ENCODE measurements at places on chromosomes 12 and 14. TPM values are rescaled to one million over a fixed set of nuclear protein-coding genes. Genes with fewer than 3 reads are reported as not detected.

GRCh38 chr14:58119381-58119780, 32.6 kb downstream of the ARMH4 start:
- no peak overlapping the region for H3K27ac ChIP-seq
- peaks cover 9% of the 10 kb centered on the region for H3K27me3 ChIP-seq
- no peak for DNase-seq
- H3K4me1 ChIP-seq, result no peaks in the 10 kb centered on the region
- no peaks in the 10 kb centered on the region for H3K36me3 ChIP-seq

DNA sequence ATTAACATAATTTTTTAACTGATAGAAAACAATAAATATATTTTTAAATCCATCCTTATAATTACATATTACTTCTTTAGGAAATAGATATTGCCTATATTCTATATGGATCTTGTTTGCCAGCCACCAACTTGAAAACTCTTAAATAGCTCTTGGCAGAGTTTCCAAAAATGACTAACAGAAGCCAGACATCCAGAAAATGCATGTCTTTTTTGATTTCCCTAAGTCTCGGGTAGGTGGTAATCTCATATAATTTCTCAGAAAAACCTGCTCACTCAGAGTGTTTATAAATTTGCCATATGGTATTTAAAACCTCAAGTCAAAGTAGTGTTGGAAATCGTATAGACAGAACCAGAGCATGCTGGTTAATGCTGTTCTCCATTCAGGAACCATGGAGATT, 360.4 kb upstream of the FOXG1 start:
- no peak overlapping the region for H3K27ac ChIP-seq
- no peaks in the 10 kb centered on the region for H3K36me3 ChIP-seq
- H3K4me3 ChIP-seq, result no peak overlapping the region
- H3K27me3 ChIP-seq, result no peaks in the 10 kb centered on the region
- H3K4me1 ChIP-seq, result no peaks in the 10 kb centered on the region

DNA sequence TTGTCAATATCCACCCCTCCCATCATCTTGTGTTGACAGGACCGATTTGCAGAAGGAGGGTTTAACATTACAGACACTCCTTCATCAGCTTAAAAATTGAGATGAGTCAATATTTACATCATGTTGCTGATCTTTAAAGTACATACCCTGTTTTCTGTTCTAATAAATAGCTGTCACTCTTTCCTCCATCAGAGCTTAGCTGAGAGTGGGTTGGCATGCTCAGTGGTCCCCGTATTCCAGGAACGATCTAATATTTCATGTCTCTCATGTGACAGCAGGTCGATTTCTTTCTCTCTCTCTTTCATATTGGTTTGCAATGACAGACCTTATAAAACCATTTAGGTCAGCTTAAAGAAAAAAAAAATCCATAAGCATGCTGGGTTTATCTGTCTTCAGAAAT, 950.6 kb downstream of the GALC start:
- no peaks in the 10 kb centered on the region for H3K4me1 ChIP-seq
- no peak overlapping the region for H3K4me3 ChIP-seq
- H3K27ac ChIP-seq, result no peak overlapping the region
- H3K27me3 ChIP-seq, result no peaks in the 10 kb centered on the region

GRCh38 chr14:101007765-101008164, 104.2 kb upstream of the RTL1 start:
- no peak for DNase-seq
- H3K36me3 ChIP-seq, result no peaks in the 10 kb centered on the region
- H3K4me1 ChIP-seq, result peaks cover 4% of the 10 kb centered on the region
- H3K27me3 ChIP-seq, result peaks cover 18% of the 10 kb centered on the region
- H3K4me3 ChIP-seq, result no peak overlapping the region
- H3K27ac ChIP-seq, result no peak overlapping the region

DNA sequence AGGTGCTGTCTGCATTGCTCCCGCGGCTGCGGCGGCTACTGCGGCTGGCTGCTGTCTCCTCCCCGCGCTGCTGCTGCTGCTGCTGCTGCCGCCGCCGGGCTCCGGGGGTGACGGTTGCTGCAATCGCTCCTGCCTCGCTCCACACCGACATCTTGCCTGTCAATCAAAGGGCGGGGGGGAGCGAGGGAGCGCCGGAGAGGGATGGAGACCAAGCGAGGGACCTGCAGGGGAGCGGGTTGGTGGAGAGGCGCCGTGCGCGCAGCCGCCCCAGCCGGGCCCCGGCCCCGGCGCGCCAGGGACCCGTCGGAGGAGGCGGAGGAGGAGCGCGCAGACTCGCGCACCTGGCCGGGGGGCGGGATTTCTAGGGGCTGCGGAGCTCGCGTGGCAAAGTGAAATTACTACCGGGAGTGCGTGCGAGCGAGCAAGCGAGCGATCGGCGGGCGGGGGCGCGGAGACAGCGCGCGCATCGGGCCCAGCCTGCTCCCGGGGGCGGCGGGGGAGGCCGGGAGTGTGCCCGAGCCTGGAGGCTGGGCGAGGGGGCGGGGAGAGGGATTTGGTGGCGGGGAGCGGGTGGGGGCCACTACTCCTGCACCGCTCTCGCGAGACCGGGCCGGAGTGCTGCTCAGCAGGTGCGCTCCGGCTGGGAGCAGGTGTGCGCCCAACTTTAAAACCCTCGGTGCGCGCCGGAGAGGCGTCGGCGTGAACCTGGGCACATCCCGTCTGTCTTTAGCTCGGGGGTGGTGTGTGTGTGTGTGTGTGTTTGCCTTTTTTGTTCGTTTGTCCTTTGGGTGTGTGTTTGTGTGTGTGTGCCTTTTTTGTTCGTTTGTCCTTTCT, at the start of gene KSR2:
Gene KSR2, minus strand, starts transcription at position 165 of the 834 bp plus-strand sequence. CDS start 735 bp downstream, outside the sequence.
- peaks cover 63% of the 10 kb centered on the region for H3K27me3 ChIP-seq
- H3K36me3 ChIP-seq, result peaks cover 2% of the 10 kb centered on the region
- H3K4me1 ChIP-seq, result peaks cover 6% of the 10 kb centered on the region
- H3K27ac ChIP-seq, result peak within 1 kb of the TSS; percentile 4

DNA sequence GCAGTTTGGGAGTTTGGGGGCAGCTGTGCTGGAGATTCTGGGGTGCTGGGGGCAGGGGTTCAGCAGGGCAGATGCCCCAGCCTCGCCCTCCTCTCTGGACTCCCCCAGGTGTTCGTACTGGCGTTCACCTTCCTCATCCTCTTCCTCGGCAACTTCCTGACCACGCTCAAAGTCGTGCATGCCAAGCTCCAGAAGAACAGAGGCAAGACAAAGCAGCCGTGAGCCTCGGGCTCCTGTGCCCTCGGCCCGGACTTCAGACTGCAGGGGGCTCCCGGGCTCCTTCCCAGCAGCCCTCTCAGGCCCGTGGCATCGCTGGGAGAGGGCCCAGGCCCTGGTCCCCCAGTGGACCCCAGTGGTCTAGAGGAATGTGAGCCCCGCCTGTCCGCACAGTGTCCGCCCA, 18.0 kb downstream of the RHOF start:
- peaks cover 15% of the 10 kb centered on the region for H3K36me3 ChIP-seq
- no peak for DNase-seq
- no peaks in the 10 kb centered on the region for H3K27me3 ChIP-seq
- peaks cover 25% of the 10 kb centered on the region for H3K4me1 ChIP-seq

DNA sequence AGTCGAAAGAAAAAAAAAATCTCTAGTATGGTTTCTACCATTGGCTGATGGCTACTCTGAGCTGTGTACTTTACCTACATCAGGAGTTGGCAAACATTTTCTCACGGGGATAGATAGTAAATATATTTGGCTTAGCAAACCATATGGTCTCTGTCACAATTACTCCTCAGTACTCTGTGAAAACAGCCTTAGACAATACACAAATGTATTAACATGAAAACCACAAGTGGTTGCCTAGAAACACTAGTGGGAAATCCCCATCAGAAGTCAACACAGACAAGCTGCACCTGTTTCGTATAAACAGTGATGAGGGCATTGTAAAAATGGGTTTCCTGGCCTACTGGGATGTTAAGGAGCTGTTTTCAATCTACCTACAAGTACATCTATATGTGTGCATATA, 84.6 kb upstream of the NAV3 start:
- no peaks in the 10 kb centered on the region for H3K36me3 ChIP-seq
- no peaks in the 10 kb centered on the region for H3K27me3 ChIP-seq
- DNase-seq, result no peak
- no peak overlapping the region for H3K4me3 ChIP-seq

GRCh38 chr12:9086087-9086486, 29.6 kb downstream of the A2M start:
- no peaks in the 10 kb centered on the region for H3K4me1 ChIP-seq
- DNase-seq, result no peak
- H3K4me3 ChIP-seq, result no peak overlapping the region
- H3K36me3 ChIP-seq, result peaks cover 3% of the 10 kb centered on the region
- peaks cover 11% of the 10 kb centered on the region for H3K27me3 ChIP-seq

GRCh38 chr12:83197483-83197914, 510.8 kb downstream of the TMTC2 start:
- H3K27ac ChIP-seq, result no peak overlapping the region
- H3K4me3 ChIP-seq, result no peak overlapping the region
- H3K4me1 ChIP-seq, result no peaks in the 10 kb centered on the region
- no peaks in the 10 kb centered on the region for H3K36me3 ChIP-seq

DNA sequence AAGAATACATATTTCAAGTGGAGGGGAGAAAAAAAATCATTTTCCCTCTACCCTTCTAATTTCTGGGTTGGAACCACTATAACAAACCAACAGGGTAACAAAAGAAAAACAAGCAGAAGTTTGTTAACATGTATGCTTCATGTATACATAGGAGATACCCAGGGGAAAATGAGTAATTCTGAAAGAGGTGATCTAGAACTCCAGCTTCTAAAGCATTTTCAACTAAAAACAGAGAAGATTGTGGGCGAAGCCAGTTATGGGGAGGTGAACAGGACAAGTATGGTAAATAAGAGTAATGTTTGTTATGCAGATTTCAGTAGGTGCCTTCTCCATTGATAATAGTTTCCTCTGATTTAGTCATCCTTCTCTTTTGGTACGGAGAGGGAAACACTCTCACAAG, 16.7 kb downstream of the FNTB start:
- no peak for DNase-seq
- no peak overlapping the region for H3K27ac ChIP-seq
- peaks cover 6% of the 10 kb centered on the region for H3K36me3 ChIP-seq
- H3K4me1 ChIP-seq, result peaks cover 22% of the 10 kb centered on the region
- no peaks in the 10 kb centered on the region for H3K27me3 ChIP-seq

DNA sequence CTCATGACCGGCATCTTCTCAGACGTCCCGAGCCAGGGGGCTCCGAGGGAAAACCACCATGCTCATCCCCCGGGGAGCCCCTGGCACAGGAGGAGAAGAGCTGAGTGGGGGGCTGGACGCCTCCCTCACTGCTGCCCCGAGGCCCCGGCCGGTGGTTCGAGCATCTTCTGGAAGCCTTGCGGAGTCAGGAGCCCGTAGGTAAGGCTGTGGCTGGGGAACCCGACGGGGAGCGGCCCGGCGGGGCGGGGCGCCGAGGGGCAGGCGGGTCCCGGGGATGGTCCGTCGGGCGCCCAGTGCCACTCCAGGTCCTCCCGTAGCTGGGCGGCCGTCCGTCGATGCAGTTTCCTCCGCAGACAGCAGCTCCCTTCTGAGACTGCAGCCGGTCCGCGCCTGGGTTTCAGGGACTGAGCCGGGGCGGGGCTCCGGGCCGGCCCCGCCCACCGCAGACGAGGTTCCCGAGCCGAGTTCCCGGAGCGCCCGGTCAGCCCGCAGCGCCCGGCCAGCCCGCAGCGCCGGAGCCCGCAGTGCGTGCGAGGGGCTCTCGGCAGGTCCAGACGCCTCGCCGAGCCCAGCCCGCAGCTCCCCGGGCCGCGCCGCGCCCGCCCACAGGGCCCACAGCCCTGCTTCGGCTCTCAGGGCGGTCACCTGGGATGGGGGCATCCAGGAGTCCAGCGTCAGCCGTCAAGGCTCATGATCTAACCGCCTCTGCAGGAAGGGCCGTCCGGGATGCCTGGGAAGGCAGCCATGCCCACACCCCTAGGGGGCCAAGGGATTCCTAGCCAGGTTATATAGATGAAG, at the start of gene PGF:
Gene PGF, minus strand, starts transcription at position 369 of the 798 bp plus-strand sequence. Its CDS starts 355 bp downstream, at position 14.
- peaks cover 14% of the 10 kb centered on the region for H3K27me3 ChIP-seq
- no peaks in the 10 kb centered on the region for H3K4me1 ChIP-seq
- H3K4me3 ChIP-seq, result peak within 1 kb of the TSS; percentile 48
- H3K36me3 ChIP-seq, result no peaks in the 10 kb centered on the region
- H3K27ac ChIP-seq, result no peak within 1 kb of the TSS
- DNase-seq, result peak; percentile 28

DNA sequence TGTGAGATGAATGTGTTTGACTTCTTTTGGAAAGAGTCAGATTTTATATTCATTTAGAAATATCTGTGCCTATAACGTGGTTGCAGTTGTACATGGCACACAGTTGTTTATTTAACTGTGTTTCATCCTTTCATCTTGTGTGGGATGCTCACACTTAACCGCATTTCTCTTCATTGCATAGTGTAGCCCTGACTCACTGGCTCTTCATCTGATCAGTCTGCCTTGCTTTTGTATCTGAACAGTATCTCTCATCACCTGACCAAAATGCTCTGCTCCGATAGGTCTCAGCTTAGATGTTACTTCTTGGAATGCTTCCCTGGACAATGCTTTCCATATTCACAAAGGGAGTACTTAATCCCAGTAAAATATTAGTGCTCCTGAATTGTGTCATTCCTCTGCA, 83.4 kb downstream of the PDE3A start:
- no peak overlapping the region for H3K27ac ChIP-seq
- no peaks in the 10 kb centered on the region for H3K4me1 ChIP-seq
- no peaks in the 10 kb centered on the region for H3K27me3 ChIP-seq
- H3K36me3 ChIP-seq, result no peaks in the 10 kb centered on the region

- peak; percentile 72 for DNase-seq
- H3K27ac ChIP-seq, result no peak overlapping the region
- H3K27me3 ChIP-seq, result no peaks in the 10 kb centered on the region
Measured at GRCh38 chr12:49388682-49389386, 21.6 kb downstream of the SPATS2 start.

GRCh38 chr12:26091822-26092221, 33.0 kb downstream of the BHLHE41 start:
- no peaks in the 10 kb centered on the region for H3K27me3 ChIP-seq
- H3K4me3 ChIP-seq, result no peak overlapping the region
- H3K36me3 ChIP-seq, result no peaks in the 10 kb centered on the region

- no peak for DNase-seq
- peaks cover 25% of the 10 kb centered on the region for H3K27me3 ChIP-seq
- H3K36me3 ChIP-seq, result no peaks in the 10 kb centered on the region
- H3K27ac ChIP-seq, result no peak overlapping the region
Measured at GRCh38 chr12:71455028-71455737, 15.6 kb downstream of the LGR5 start.

The TSPAN19 gene
- not detected for total RNA-seq

The CD27 gene
- total RNA-seq, result 134 TPM

The PRKCH gene
- total RNA-seq, result 293 TPM

The RNASE9 gene
- not detected for total RNA-seq

The MLXIP gene
- total RNA-seq, result 45.7 TPM

The TAS2R8 gene
- not detected for total RNA-seq

The DMAC2L gene
- total RNA-seq, result 15.7 TPM

The TAS2R20 gene
- 2.1 TPM for total RNA-seq

The TMEM121 gene
- total RNA-seq, result 4.6 TPM

The KERA gene
- total RNA-seq, result not detected

The ACRBP gene
- total RNA-seq, result 2.6 TPM

The AMN gene
- total RNA-seq, result 0.30 TPM

The EIF2S3B gene
- 1.0 TPM for total RNA-seq

The TTC9 gene
- total RNA-seq, result 16.7 TPM
